Trophoblast cell (in vitro differentiated cells and primary cell): ENCODE measurements at places on chromosomes 13 and 19.

DNA sequence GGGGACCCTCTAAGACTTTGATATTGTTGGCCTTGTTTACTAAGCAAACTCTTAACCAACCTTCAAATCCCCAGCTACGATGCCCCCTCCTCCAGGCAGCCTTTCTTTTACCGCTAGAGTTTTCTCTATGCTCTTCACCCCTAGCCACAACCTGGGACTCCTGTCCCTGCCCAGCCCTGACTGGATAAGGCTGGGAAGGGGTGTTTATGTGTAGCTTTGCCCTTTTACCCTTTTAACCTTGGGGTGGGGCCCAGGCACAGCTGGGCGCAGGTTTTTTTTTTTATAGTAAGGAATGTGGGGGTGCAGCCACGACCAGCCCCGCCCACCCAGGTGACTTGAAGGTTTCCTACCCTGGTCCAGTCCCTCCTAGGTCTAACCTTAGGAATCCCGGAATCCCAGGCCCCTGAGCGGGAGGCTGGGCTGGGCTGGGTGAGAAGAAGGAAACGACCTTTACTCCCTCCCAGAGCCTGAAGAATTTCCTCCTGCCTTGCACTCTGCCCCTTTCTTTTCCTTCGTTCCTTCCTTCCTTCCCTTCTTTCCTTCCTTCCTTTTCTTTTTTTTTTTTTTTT, 12.2 kb downstream of the TJP3 start:
- DNase-seq: no peak

DNA sequence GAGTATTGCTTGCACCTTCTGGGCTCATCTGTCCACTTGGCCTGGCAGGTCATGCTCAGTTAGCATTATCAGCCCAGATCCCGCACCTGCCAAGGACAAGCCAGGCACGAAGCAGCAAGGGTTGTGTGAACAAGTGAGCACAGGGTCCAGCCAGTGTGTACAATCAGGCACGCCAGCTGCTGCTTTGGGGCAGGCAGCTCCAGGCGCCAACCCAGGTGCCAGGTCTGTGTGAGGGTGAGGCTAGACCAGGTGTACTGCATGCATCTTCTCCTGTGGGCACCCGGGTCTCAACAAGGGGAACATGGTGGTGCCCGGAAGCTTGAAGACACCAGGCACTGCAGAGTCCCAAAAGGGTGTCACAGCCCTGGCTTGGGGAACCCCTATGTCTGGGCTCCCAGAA, 1446.8 kb downstream of the PCDH9 start:
- no peak for DNase-seq

- peak; percentile 85 for DNase-seq
Measured at GRCh38 chr19:43316591-43317319, 36.7 kb upstream of the CD177 start.

DNA sequence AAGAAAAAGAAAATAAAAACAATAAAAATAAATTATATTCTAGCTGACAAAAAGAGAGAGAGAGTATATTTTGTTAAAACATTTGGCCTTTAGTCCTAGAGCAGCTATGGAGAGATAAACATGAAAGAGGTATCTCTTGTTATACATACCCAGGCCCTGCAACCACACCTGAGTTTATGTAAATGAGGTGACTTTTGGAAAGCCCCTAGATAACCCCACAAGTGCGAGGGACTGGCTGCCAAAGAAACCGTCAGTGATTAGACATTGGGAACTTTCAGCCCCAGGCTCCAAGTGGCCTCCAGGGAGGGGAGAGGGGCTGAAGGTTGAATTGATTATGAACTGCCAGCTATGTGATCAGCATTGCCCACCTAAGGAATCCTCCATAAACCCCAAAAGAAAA, 2.1 kb upstream of the NLRP7 start:
- DNase-seq: no peak

DNA sequence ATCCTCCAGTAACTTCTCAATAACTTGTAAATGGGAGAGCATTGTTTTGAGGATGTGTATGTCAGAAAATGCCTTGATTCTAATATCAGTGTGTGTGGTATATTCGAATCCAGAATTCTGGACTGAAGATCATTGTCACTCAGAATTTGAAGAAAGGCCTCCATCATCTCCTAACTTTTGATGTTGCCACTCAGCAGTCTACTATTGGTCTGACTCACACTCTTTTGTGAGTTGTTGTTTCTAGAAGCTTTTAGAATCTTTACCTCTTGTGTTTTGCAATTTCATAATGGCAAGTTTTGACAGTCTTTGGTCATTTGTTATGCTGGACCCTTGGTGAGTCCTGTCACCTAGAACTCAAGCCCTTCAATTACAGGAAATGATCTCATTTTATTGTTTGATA, 77.0 kb downstream of the RUBCNL start:
- DNase-seq: no peak

- DNase-seq: no peak
Measured at GRCh38 chr13:79782541-79783205, 301.7 kb downstream of the NDFIP2 start.

DNA sequence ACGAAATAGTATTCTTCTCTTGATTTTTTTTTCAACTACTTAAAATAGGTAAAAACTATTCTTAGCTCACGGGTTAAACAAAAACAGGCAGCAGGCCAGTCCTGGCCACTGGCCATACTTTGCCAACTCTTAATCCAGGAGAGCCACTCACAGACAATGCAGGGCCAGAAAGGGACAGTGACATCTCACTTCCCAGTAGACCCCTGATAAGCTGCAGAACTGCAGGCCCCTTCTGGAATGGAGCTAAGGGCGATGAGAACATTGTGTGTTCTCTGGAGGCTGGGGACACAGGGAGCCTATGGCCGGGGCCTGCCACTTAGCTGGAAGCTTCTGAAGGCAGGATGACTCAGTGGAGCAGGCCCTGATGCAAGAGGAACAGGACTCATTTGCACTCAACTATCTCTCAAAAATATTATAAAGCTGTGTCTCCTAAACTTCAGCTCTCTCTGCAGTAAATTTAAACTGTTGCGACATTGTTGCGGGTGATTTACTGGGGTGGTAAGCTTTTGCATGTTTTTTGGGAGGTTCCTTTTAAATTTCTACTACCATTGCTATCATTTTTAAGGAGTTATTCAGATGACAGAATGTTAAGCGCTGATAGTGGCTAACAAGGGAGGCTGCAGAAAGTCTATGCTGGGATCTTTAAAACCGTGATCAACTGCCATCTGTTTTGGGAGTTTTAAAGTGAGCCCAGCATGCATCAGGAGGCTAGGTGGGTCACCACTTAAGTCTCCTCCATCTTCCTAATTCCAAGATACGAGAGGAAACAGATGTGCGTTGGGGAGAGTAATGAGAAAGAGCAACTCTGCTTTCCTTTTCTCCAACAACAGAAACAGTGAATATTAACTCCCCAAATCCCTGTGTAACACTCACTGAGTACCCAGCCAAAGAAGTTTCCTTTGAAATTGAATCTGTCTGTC, 33.2 kb upstream of the KATNAL1 start:
- peak; percentile 64 for DNase-seq

DNA sequence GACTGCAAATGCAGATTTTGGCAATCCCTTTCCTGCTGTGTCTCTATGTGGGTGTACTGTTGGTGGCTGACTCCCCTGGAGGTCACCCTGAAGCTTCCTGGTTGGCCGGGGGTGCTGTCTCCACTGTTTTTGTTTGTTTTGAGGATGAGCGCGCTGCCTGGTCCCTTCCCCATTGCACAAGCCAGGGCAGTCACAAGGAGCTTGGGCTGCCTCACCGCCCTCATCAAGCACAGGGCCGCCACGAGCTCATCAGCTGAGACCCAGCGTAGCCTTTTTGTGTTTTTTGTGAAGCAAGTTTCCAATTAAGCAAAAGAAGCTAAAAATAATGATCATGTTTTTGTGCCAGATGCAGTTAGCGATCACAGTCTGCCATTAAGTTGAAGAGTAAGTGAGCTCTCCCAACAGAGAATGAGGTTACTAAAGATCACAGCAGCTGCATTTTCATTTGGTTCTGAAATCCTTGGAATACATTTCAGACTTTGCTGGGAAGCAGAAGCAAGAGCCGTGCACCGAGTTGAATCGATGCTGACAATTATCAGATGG, 57.8 kb downstream of the GGACT start:
- DNase-seq: no peak

DNA sequence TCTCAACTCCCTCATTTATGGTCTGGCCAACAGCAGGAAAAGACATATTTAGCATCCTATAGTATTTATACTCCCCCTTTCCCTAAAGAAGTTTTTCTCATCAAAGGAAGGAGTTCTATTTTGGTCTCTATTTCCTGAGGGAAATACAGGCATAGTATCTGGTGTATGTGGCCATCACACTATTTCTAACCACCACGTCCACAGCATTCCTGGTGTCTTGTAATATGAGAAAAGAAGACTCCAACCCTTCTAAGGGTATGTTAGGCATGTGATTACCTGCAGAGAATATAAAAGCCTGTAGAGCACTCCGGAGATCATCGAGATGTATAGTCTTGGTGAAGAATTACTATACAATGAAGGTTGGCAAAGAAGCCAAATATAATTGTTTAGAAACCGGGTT, 137.4 kb downstream of the VWA8 start:
- peak; percentile 70 for DNase-seq

DNA sequence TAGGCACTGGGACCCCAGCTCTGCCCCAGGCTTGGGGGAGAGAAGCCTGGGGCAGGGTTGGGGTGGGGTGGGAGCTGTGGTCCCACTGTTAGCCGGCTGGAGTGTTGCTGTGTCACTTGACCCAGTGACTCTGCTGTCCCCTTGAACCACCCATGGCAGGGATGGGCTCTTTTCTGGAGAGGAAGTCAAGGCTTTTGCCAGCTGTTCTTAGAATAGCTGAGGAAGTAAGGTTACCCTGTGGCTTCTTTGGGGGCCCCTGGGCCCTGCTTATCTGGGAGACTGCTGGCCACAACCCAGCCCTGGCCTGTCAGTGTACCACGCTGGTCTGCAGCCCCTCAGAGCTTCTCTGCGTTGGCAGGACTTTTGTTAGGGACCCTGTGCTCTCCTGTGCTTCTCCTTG, 9.1 kb downstream of the PNPLA6 start:
- DNase-seq: peak; percentile 3

GRCh38 chr19:18594824-18595373, 6.3 kb downstream of the REX1BD start:
- no peak for DNase-seq

GRCh38 chr13:97120346-97120745, 101.8 kb upstream of the MBNL2 start:
- DNase-seq: peak; percentile 46

DNA sequence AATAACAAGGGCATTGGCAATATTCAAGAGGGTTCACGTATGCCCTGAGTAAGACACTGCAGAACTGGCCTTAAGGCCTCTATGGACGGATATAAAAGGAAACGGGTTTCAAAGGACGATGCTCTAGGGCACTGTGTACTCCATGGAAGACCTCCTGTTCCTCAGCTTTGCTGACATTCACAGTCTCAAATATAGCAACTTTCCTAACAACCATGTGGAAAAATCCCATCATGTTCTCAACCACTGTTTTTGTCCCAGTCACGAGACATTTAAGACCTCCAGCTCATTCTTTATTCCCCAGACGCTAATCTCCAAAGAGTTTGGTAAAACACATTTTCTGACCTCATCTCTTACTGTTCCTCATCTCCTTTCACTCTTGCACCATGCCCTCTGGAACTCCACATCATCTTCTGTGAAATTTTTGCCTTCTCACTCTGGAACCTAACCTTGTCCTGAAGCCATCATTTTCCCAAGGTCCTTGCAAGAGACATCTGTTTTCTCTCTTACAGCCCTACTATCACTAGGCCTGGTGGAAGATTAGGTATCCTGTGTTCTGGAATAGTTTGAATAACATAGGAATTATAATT, 37.6 kb downstream of the SPRY2 start:
- DNase-seq: no peak

DNA sequence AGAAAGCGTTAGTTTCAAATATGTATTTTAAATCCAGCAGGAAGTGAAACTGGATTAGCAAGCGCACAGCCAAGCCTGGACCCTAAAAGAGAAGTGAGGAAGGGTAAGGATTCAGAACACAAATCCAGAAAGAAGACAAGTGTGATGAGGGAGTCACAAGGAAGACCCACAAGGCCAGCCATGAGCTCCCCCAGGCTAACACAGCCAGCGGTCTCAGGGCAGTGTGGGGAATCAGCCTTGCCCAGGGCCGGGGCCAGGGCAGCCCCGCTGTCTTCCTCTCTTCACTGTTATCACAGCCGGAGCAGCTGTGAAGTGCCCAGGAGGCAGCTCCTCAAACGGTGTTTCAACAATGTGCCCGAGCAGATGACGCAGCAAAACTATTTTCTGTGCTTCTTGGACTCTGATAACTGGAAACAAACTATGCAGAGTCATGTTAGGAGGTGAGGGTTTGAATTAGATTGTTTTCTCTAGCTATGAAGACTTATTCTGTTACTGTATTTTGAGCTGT, 12.2 kb upstream of the CDC16 start:
- peak; percentile 34 for DNase-seq

GRCh38 chr19:57675881-57676280, 5.9 kb upstream of the ZNF551 start:
- DNase-seq: no peak

DNA sequence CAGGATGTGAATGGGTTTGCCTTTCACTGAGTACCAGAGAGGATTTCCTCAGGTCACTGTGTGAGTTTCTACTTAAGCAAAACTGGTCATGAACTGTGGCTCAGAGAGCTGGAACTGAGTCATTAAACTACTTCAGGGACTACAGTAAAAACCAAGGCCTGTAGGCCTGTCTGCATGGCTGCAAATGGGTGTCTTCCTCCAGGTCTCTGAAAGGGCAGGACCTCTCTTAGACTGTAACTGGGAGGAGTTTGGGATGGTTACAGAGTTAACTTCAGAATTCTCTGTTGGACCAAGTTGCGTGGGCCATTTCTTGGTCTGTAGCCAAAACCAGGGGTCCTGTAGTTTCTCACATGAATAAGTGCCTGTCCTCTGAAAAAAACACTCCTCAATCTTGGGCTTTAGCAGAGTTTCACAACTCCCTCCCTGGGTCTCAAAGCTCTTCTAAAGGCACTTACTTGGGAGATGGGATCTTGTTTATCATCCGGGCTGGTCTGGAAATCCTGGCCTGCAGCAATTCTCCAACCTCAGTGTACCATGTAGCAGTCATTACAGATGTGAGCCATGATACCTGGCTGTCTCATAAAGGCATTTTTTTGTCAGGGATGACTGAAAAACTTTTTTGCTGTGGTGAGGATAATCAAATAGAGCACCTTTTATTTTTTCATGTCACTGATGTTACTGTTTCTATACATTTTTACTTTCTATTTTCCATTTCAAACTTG, 19.7 kb downstream of the ZNF714 start:
- DNase-seq: peak; percentile 61

- no peak for DNase-seq
Measured at GRCh38 chr13:98442391-98443230, 134.3 kb downstream of the STK24 start.

GRCh38 chr13:102903659-102904407, 58.0 kb downstream of the ERCC5 start:
- DNase-seq: peak; percentile 34

- DNase-seq: no peak
Measured at GRCh38 chr13:110646442-110647364, 31.4 kb downstream of the NAXD start.

GRCh38 chr13:97279913-97280312, 57.8 kb downstream of the MBNL2 start:
- no peak for DNase-seq
